ENCODE measurements at places on chromosomes 6 and 20. TPM values are rescaled to one million over a fixed set of nuclear protein-coding genes. Genes with fewer than 3 reads are reported as not detected.

Gene TRERF1
- polyA plus RNA-seq, result 3.2 TPM

Gene COL12A1
- 0.03 TPM for polyA plus RNA-seq

Gene ADAM33
- polyA plus RNA-seq, result 5.0 TPM

Gene HMGN4
- 79.7 TPM for polyA plus RNA-seq
